ENCODE measurements at places on chromosomes 12 and 14.

DNA sequence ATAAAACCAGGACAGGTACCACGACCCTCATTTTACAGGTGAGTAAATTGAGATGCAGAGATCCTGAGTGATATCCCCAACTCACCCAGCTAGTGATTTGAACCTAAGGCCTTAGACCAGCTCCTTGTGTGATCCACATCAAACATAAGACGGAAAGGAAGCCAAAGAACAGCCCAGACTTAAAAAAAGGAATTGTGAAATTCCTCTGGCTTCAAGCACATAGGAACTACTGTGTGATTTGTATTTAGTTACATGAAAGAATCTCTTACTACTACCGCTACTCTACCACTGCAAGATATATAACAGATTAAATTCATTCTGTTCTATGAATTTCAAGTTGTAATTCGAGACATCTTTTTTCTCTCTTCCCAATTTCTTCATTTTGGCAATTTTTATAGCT is 10.5 kb downstream of the E2F7 start:
- no peak for DNase-seq

DNA sequence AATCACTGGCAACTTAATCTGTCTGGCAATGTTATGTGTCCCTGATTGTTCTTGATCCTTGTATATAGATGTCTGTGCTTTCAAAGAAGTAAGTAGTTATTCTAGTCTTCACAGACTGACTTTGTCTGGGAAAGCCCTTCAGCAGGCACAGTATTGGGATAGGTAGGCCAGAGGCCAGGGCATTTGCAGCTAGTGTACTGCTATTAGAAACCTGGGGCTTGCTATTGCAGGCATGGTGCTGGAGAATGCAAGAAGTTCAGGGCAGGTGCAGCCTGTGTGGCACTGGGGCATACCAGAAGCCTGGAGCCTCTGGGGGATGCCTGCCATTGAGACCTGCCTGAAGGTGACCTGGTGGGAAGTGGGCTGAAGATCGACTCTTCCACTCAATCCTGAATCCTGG is 96.3 kb downstream of the TMTC3 start:
- no peak for DNase-seq

DNA sequence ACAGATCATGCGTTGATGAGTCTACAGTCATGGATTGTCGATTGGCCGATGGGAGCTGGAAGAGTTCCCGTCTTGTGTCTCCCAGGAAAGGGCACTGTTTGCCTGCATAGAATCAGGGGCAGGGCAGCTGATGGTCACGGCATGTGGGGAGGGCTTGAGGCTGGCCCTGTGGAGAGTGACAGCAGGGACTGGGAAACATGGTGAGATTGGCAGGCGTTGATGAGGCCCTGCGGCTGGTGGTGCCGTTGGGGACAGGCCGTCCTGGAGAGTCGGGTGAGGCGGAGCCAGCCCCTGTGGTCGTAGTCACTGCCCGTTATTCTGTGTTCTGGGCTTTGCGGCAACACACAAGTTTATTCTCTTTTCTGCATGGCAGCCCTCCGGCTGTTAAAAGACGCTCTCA is 52.9 kb downstream of the TECPR2 start:
- DNase-seq, result no peak

- peak; percentile 61 for DNase-seq
Observed at GRCh38 chr12:119902084-119902509, 25.0 kb upstream of the CIT start.

GRCh38 chr12:70393787-70394499 is 27.9 kb downstream of the KCNMB4 start:
- DNase-seq, result no peak
